Breast epithelium (tissue), 4 donors: ENCODE measurements at places on chromosomes 16 and 17. TPM values are rescaled to one million over a fixed set of nuclear protein-coding genes. Genes with fewer than 3 reads are reported as not detected.

CHD9NB gene
- total RNA-seq, result 3.3 TPM

SECTM1 gene
- total RNA-seq, result 23.9 TPM

SP6 gene
- 3.6 TPM for total RNA-seq

HES7 gene
- total RNA-seq, result not detected

PPY gene
- total RNA-seq, result not detected

ALOX12 gene
- not detected for total RNA-seq

G6PC1 gene
- not detected for total RNA-seq

CCL3 gene
- 10.8 TPM for total RNA-seq

PDIA2 gene
- not detected for total RNA-seq

ARHGDIG gene
- total RNA-seq, result 1.6 TPM

KRT40 gene
- total RNA-seq, result not detected

SDR42E1 gene
- total RNA-seq, result 11.7 TPM

CRAMP1 gene
- total RNA-seq, result 9.6 TPM

NR1D1 gene
- 10.5 TPM for total RNA-seq

NAGLU gene
- total RNA-seq, result 101 TPM

PCGF2 gene
- 9.5 TPM for total RNA-seq

PTGES3L gene
- 0.44 TPM for total RNA-seq

P2RX1 gene
- total RNA-seq, result 1.2 TPM
